Neural crest cell (in vitro differentiated cells): ENCODE measurements at places on chromosomes 6 and 20. TPM values are rescaled to one million over a fixed set of nuclear protein-coding genes. Genes with fewer than 3 reads are reported as not detected.

OOEP gene
- total RNA-seq = not detected in 2 replicates

GMEB2 gene
- 14.6 and 15.2 TPM in 2 replicates for total RNA-seq

C20orf144 gene
- 0.44 and 0.82 TPM in 2 replicates for total RNA-seq

AVP gene
- not detected in 2 replicates for total RNA-seq

NFKBIE gene
- 16.1 and 20.2 TPM in 2 replicates for total RNA-seq

RFX6 gene
- total RNA-seq = not detected in 2 replicates
